ENCODE measurements at places on chromosomes 2 and 18.

DNA sequence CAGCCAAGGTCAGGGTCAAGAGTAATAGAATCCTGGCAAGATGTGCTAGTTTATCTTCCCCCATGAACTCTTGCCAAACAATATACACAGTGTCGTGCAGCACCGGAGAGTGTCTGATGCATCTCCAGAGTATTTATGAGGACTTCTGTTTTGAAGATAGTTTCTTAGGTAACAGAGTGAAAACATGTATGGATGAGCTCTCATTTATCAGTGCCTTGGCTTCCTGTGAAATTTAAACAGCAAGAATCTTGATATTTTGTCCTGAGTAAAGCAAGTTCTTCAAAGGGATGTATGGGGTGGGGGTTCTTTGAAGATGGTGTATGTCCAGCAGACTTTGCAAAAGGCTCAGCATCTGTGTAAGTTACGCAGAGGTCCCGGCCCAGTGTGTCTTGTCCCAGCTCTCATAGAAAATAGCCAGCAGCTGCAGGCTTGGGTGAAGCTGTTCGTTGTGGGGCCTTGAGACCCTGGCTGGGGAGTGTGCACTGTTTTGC is 361.0 kb upstream of the NT5C1B start:
- DNase-seq = no peak

GRCh38 chr2:86781363-86781762 is 9.3 kb downstream of the CD8A start:
- no peak for DNase-seq

DNA sequence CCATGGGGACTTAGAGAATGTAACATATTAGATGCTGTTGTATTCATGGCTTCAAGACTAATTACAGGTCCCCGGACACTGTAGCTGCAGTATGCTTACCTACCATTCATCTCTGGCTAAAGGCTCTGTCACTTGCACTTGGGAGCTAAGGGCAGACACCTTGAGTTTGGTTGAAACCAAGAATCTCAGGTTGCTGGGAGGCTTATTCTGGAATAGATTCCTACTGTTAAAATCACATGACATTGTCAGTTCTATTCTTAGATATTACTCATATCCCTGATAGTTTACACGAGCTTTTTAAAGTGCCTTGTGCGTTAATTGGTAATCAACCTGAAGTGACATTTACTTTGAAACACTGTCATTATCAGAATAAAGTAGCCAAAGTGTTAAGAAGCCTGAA is 73.0 kb upstream of the EPB41L5 start:
- no peak for DNase-seq

- no peak for DNase-seq
Measured at GRCh38 chr2:195733831-195734230, 76.8 kb downstream of the SLC39A10 start.

DNA sequence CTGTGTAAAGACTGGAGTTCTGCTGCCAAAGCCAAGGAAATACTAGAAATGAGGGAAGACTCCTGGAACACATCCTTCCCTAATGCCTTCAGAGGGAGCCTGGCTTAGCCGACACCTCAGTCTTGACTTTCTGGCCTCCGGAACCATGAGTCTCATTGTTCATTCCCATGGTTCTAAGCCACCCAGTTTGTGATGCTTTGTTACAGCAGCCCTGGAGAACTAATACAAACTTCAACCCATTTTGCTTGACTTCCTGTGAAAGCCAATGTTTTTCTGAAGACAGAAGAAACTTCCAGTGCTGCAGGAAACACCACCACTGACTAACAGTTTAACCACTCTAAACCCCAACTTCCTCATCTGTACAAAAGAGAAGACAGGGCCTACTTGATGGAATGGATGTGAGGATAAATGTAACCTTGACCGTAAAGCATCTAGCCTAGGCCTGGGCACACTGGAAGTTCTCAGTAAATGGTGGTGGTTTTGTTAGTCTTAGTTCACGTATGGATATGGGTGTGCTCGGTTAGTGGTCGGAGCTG is 85.9 kb upstream of the RFX8 start:
- DNase-seq = no peak

DNA sequence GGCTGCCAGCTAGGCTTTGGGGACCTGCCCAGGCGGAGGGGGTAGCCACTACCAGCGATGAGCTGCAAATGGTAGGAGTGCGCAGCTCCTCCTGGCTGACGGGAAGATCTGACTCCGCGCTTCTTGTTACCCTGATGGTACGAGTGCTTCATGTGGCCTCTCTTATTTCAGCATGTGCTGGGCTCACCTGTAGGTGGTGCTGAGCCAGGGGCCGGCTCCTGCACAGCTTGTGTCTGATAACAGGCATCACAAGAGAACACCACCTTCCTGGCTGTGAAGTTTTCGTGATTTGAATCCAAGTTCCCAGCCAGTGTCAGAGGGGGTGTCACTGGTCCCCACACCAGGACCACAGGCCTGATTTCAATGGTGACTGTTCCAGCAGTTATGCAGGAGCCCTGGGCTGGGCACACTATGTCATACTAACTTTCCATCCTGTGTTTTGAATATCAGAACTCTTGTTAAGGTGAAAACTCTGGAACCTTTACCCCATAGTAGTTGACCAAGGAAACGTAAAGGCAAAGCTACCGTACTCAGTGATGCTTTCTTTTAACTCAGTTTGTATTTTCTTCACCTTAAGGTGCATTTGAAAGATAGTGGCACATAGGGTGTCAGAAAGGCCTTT is 28.0 kb downstream of the APCDD1 start:
- DNase-seq = no peak

- no peak for DNase-seq
Measured at GRCh38 chr2:24423095-24423494, 62.8 kb upstream of the ITSN2 start.

GRCh38 chr2:177147093-177147694 is 65.4 kb upstream of the HNRNPA3 start:
- no peak for DNase-seq

DNA sequence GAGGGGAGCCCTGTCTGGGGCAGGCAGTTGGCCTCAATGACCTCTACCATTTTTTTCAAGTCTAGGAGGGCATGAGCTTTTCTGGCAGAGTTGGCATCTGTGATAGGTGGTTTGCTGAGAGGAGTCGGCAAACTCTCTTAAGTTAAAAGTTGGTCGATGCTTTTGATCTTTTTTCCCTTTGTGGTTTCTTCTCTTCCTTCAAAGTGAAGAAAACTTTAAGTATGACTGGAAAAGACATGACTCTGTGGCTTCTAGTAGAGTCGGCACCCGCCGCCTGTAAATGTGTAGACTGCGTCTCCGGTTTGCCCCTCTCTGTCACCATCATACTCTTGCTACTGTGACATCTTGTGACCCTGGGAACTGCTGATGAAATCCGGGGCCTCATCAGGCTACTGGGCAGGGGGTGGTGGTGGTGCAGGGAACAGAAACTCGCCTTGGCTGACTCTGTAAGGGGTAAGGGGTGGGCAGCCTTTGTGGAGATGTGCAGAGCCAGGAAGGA is 21.1 kb downstream of the INPP5D start:
- no peak for DNase-seq
